HuH-7 (cell line): ENCODE measurements at places on chromosomes 2 and 18.
A peak's percentile ranks its signal among the peaks of the same experiment; 100 is the strongest.

DNA sequence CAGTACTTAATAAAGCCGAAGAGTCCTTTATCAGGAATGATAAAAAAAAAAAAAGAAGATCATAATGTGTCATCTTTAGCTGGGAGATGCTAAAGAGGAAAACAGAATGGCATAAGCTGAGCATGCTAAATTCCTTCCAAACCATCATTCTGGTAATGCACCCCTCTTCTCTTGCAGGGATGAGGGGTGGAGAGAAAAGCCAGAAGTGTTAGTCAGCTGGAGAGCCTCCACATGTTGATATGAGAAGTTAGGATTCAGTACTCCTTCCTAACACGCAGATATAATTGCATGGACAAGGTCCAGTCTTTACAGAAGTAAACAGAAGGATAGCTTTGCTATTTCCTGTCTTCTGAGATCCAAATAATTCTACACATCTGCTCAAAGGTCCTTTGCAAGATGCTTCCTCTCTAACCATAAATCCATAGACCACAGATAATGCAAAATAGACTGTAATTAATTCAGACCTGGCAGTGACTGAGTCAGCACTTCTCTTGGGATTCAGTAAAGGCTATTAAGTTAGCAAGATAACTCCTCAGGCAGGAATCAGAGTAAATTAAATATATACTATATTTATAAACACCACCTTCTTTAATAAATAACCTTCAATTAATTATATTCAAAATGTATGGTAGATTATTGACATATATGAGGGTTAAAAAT, 930.0 kb upstream of the KLHL29 start:
- DNase-seq, result no peak

DNA sequence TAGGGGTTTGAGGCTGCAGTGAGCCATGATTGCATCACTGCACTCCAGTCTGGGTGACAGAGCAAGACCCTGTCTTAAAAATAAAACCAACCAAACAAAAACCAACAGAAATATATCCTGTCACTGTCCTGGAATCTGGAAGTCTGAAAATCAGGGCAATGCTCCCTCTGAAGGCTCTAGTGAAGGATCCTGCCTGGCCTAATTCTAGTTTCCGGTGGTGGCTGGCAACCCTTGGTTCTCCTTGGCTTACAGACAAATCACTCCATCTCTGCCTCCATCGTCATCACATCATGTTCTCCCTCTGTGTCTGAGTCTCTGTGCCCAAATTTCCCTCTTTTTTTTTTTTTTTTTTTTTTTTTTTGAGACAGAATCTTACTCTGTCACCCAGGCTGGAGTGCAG, 15.9 kb upstream of the VPS4B start:
- no peak for DNase-seq

DNA sequence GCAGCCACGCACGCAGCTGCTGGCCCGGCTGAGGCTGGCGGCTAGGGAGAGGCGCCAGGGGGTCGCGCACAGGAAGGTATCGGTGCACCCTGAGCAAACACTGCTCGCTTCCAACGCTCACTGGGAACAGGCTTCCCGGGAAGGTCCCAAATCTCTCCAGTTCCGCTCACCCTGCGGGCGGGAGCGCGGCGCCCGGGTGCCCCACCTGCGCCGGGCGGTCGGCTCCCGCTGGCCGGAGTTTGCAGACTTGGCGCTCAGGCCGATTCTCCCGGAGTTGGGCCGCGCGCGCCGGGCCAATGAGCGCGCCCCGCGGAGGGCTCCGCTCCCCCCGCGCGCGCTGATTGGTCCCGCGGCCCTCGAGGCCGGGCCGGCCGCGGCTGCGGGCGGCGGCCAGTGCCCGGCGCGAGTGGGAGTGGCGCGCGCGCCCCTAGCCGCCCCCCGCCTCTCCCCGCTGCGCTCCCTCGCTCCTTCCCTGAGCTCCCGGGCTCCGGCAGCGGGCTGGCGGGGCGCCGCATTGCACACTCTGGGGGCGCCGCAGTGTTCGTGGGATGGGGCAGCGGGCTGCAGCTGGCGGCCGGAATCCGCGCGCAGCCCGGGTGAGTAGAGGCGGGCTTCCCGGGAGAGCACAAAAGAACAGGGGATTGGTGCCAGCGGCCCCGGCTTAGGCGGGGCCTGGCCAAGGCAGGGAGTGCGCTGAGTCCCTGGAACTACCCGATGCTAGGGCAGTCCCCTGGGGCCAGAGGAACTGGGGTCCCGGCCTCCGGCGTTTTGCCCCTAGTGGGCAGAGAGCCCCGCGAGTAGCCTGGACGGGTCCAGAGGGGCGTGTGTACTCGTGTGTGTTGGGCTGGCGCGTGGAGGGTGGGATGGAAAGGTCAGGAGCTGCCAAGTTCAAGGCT, at the start of gene LYPD6:
Gene LYPD6 (plus strand): TSS at position 461 of the 896 bp plus-strand sequence. CDS start 107,122 bp downstream, outside the sequence.
- DNase-seq, result peak; percentile 91

- DNase-seq, result peak; percentile 64
Observed at GRCh38 chr2:172094294-172095145, 8.2 kb downstream of the DLX2 start.

GRCh38 chr2:144339048-144339447, 180.9 kb downstream of the ZEB2 start:
- no peak for DNase-seq

DNA sequence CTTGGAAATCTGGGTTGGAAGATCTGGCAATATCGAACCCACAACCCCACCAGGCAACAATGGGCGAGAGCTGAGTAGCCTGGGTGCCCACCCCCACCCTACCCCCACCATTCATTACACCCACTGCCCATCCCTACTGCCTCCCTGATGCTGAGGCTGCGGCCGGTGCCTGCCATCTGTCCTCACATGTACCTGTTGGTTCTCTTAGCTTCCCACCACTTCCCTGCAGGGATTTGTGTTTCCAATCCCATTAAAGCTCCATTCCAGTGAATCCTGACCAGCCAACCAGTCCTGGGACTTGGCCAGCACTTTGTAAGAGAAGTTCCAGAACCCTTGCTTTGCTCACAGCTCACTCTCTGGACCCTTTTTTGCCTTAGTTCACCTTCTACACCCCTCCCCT, 163.0 kb upstream of the SH3BP4 start:
- no peak for DNase-seq

DNA sequence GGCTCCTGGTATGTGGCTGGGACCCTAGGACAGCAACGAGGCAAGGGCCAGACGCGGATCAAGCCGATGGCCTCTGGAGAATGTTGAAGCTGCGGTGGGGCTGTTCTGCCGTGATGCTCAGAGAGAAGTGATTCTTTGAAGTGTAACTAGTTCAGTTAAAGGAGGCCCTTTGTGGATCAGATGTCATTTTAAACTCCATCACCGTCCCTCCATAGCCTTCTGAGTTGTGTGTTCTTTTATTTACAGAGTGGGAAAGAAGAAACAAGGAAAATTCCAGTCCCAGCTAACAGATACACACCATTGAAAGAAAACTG, 403 bp downstream of the PNO1 start:
- DNase-seq, result no peak

GRCh38 chr2:2102866-2103653, 228.0 kb downstream of the MYT1L start:
- no peak for DNase-seq

DNA sequence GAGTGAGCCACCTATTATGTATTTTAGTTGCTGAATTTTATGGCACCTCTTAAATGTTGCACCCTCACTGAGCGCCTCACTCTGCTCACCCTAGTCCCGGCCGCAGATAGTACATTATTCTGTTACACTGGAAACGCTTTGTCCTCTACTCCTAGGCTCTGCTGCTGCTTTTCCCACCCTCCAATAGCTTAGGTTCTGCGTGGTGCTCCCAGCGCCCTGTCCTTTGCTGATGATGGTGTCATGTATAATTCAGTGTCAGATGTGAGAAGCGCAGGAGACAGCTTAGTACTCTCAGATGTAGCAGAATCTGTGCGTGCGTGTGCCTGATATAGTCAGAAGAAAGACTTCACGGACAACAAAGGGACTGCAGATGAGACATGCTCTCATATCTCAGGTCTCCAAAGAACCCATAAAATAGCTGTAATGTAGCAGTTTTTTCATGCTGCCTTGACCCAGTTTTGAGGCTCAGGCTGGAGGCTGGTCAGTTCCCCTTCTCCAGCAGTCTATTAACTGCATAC, 1.4 kb upstream of the REEP1 start:
- DNase-seq, result no peak

DNA sequence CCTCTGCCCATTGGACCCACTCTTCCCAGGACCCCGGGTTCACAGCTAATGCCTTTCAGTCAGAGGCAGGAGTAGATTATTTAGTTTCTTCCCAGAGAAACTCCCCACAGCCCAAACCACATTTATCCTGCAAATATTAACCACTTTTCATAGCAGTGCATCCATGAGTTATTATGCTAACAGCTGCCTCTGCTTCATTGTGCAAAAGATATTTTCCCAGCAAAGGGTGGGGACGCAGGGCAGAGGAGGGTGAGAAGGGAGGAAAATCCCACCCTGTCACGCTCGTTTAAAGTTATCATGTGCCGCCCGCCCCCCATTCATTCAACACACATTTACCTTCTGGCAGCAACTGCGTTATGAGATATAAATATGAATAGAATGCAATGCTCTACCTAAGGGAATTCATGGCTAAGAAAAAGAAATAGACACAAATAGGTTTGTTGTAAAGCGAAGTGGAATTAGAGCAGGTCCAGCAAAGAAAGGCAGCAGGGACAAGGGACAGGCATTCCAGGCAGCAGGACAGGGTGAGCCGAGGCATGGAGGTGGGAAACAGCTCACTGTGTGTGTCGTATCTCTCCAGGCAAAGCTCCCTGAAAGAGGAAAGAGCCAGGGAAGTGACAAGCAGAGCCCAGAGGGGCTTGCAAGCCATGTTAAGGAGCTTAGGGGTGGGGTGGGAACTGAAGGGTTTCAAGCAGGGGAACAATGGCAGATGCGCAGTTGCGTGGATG, 46.3 kb upstream of the LTBP1 start:
- DNase-seq, result no peak

- DNase-seq, result no peak
Observed at GRCh38 chr18:41695441-41695840, 259.6 kb upstream of the PIK3C3 start.

DNA sequence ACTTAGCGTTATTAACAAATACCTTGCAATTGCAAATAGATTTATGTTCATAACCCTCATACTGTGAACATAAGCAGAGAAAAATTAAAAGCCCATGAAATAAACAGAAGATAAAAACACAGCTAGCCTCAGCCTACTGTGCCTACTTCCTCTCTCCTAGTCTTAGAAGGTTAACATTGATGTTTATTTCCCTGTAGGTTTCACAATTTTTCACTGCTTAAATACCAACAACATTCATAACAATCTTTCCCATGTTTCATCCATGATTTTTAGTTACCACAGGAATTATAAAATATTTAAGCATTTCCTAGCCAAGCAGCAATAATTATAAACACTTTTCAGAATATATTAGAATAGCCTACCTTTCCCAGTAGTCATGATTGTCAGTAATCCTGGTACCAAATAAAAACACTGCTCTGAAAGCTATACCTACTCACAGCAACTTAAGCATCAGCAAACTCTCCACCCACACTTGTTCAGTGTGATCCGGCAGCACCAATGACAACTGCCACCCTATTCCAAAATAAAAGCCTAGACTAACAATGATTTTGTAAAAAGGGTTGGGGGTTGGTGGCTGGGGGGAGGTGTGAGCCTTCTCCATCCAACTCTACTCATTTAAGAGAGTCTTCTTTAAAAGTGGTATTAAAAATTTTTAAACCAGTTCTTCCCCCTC, 40.6 kb upstream of the RNU4ATAC start:
- no peak for DNase-seq

DNA sequence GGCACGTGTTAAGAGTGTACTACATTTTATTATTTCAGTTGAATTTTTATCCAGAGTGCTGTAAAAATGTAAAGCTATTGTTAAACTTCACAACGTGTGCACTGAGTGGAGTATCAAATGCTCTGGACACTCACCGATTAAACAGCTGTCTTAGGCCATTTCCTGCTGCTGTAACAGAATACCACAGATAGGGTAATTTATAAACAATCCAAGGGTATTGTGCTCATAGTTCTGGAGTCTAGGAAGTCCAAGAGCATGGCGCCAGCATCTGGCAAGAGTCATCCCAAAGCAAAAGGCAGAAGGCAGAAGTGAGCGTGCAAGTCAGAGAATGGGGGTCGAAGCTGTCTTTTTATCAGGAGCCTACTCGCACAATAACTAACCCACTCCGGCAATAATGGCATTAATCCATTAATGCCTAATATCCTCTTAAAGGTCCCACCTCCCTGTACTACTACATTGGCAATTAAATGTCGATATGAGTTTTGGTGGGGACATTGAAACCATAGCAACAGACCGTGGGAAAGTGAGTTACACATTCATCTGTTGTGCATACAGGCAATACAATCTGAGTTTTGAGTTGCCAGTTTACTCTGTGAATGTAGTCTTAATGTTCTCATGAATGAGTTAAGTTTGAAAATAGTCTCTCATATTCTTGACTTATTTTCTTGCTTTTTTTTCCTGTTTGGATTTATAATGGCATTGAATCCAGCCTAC, 64.8 kb downstream of the ARMC9 start:
- no peak for DNase-seq

DNA sequence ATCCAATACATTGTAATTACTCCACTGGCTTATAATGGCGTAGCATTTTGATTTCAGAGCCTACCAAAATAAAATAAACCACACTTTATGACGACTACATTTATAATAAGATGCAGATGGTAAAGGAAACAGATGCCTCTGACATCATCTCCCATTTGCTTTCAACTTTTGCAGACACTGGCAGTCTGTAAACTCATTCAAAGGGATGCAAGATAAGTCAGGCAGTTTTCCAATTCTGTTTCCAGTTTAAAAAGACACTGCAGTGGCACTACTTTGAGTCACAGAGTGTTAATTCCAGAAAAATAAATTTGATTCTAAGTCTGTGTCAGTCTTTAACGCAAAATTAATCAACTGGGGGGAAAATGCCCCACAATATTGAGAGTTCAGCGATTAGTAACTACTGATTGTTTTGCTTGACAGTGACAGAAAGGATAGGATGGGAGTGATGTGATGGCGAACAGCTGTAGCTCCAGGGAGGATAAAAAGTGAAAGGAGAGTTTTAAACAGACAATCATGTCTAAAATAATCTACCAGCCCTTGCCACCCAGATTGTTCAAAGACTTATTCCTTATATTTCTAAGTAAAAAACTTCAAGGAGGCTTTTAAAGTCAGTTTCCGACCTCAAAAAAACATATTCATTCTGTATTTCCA, 6.7 kb downstream of the DSEL start:
- DNase-seq, result no peak

DNA sequence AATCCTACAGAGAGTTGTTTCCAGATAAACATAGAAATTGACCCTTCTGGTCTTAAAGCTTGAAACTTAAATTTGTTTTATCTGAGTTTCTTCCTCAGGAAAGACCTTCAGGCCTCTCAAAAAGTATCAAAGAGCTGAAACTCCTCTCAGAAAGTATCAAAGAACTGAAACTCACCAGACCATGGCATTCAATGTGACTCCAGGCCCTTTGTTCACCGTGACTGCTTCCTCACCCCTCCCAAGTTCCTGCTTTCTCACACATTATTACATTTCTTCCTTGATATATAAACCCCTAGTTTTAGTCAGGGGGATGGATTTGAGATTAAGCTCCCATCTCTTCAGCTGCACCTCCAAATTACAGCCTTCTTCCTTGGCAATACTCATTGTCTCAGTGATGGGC, 6.0 kb downstream of the ANKMY1 start:
- DNase-seq, result no peak

- DNase-seq, result no peak
Observed at GRCh38 chr2:182713601-182714000, 2.5 kb upstream of the DNAJC10 start.

GRCh38 chr2:16614314-16614860, 51.2 kb downstream of the CYRIA start:
- peak; percentile 40 for DNase-seq

GRCh38 chr2:175309799-175310198, 128.3 kb upstream of the ATP5MC3 start:
- peak; percentile 52 for DNase-seq
